ENCODE measurements at places on chromosomes 1 and 21.

DNA sequence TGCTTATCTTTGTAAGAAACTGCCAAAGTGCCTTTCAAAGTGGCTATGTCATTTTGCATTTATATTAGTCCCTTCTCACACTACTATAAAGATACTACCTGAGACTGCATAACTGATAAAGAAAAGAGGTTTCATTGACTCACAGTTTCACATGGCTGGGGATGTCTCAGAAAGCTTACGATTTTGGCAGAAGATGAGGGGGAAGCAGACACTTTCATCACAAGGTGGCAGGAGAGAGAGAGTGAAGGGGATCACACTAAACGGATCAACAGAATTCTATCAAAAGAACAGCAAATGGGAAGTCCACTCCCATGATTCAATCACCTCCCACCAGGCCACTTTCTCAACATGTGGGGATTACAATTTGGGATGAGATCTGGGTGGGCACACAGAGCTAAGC is 1352.0 kb upstream of the B3GALT2 start:
- DNase-seq = no peak

DNA sequence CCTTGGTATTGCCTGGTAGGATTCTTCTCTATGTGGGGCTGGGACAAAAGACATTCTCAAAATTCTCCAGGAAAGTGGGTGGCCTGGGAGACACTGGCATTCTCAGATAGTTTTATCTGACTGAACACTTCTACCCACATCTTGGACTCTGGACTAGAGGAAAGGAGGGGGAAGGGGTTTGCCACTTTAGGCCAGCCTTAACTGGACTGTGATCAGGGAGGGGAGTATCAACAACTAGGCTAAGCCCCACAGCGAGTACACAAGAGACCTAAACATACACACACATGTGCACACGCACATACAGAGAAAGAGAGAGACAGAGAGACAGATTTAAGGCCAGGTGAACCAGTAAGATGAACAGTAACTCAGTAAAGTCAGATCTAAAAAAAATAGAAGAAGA is 1.2 kb upstream of the SEMA6C start:
- DNase-seq = no peak

DNA sequence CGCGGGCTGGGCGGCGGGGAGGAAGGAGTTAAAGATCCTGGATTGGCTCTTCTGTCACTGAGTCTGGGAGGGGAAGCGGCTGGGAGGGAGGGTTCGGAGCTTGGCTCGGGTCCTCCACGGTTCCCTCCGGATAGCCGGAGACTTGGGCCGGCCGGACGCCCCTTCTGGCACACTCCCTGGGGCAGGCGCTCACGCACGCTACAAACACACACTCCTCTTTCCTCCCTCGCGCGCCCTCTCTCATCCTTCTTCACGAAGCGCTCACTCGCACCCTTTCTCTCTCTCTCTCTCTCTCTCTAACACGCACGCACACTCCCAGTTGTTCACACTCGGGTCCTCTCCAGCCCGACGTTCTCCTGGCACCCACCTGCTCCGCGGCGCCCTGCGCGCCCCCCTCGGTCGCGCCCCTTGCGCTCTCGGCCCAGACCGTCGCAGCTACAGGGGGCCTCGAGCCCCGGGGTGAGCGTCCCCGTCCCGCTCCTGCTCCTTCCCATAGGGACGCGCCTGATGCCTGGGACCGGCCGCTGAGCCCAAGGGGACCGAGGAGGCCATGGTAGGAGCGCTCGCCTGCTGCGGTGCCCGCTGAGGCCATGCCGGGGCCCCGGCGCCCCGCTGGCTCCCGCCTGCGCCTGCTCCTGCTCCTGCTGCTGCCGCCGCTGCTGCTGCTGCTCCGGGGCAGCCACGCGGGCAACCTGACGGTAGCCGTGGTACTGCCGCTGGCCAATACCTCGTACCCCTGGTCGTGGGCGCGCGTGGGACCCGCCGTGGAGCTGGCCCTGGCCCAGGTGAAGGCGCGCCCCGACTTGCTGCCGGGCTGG is at the start of gene NPR1:
NPR1 (plus strand) TSS at position 170 of the 818 bp plus-strand sequence; CDS start at position 591, 421 bp downstream.
- DNase-seq = no peak

DNA sequence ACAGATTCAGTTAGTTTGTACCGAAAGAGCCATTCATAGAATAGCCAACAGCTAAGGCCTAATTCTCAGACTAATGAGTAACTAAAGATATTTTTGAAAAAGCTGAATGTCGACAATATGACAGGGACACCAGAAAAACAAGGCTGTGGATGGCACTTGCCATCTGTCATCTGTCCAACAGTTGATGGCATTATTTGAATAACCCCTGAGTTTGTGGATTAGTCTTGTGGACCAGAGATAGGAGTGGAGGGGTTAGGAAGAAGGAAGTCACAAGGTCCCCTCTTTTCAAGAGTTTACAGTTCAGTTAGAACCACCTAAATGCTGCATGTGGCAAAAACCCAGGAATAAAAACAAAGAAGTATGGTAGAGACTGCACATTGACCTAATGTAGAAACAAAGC is 356.5 kb upstream of the DUSP10 start:
- no peak for DNase-seq

DNA sequence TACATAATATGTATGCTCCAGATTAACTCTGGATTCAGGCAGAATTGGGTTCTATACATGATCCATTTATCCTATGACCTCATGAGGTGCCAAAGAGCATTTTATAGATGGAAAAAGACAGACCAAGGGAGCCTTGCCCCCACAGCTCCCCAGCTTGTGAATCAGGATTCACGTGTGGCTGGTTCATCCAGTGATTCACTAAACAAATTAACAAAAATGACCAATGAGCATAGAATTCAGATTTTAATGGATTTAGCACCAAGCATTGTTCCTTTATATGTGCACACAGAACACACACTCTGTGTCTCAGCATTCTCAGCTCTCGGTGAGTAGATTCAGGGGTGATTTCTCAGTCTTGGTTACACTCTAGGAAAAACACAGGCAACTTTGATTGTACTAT is 51.7 kb upstream of the BARHL2 start:
- no peak for DNase-seq

GRCh38 chr1:15680131-15680530 is 4.0 kb upstream of the PLEKHM2 start:
- DNase-seq = no peak

GRCh38 chr1:164510435-164510834 is 48.5 kb upstream of the PBX1 start:
- no peak for DNase-seq

GRCh38 chr1:197598935-197599334 is 176.3 kb downstream of the DENND1B start:
- DNase-seq = no peak

GRCh38 chr1:6167391-6168303 is 12.5 kb downstream of the CHD5 start:
- no peak for DNase-seq
